Nephron progenitor cell (in vitro differentiated cells): ENCODE measurements at places on chromosomes 7 and 10.

- no peak for DNase-seq
Measured at GRCh38 chr7:139731802-139732470, 45.9 kb downstream of the HIPK2 start.

DNA sequence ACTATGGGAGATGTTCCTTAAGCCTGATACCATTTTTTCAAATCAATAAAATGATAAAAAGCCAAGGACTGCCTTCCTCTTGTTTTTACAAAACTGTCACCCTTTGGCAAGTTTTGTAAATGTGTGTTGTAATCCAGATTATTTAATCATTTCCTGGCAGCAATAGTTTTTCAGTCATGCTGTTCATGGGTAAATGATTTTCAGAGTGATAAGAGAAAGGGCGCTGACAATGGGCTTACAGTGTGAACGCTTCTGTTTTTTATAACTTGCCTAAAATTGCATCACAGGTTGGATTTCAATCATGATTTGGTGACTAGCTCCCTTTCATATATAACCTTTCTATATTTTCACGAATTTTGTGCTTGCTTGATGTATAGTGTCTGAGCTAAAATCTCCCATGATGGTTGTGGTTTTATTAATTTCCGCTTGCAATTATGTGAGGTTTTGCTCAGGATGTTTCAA lies 19.0 kb upstream of the DMBT1 start:
- DNase-seq = no peak

GRCh38 chr10:88466786-88467185 lies 116.3 kb downstream of the RNLS start:
- no peak for DNase-seq

- no peak for DNase-seq
Measured at GRCh38 chr7:70014472-70015177, 416.4 kb downstream of the AUTS2 start.

GRCh38 chr10:7033031-7033430 lies 377.8 kb downstream of the SFMBT2 start:
- no peak for DNase-seq

GRCh38 chr7:131071786-131072504 lies 255.7 kb upstream of the MKLN1 start:
- no peak for DNase-seq

GRCh38 chr7:69963393-69963792 lies 365.1 kb downstream of the AUTS2 start:
- DNase-seq = no peak

GRCh38 chr7:141544831-141545230 lies 6.4 kb upstream of the AGK start:
- no peak for DNase-seq

DNA sequence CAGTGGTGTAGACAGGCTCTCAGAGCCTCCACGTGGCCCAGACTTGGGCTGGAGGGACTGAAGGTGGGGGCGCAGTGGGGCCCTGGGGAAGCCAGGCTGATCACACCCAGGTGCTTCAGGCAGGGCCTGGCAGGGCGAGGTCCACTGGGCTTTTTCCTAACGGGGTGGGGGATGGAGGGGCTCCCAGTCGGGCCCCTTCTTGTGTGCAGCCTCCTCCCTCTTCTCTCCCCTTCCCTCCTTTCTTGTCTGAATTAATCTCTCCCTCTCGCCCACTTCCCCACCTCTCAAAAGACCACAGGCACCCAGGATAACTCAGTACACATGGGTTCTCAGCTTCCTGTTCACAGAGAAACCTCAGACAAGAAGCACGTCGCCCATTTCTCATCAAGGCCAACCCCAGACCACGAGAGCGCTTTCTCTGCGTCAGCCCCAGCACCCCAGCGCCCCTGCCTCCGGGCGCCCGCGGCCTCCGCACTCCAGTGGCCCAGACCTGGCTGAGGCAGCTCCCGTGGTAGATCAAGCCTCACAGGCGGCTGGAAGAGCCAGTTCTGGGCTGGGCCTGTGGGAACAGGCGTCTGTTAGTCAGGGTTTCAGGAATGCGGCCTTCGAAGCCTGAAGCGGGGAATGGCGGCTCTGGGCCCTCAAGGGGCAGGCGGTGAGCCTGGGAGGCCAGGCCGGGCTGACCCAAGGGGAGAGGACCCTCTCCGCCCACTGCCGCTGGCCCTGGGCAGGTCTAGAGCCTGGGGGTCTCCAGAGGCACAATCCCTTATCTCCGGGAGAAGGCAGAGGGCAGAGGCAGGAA lies 50.6 kb downstream of the PWWP2B start:
- peak; percentile 35 for DNase-seq

- no peak for DNase-seq
Measured at GRCh38 chr10:128245026-128245425, 118.8 kb upstream of the MKI67 start.

DNA sequence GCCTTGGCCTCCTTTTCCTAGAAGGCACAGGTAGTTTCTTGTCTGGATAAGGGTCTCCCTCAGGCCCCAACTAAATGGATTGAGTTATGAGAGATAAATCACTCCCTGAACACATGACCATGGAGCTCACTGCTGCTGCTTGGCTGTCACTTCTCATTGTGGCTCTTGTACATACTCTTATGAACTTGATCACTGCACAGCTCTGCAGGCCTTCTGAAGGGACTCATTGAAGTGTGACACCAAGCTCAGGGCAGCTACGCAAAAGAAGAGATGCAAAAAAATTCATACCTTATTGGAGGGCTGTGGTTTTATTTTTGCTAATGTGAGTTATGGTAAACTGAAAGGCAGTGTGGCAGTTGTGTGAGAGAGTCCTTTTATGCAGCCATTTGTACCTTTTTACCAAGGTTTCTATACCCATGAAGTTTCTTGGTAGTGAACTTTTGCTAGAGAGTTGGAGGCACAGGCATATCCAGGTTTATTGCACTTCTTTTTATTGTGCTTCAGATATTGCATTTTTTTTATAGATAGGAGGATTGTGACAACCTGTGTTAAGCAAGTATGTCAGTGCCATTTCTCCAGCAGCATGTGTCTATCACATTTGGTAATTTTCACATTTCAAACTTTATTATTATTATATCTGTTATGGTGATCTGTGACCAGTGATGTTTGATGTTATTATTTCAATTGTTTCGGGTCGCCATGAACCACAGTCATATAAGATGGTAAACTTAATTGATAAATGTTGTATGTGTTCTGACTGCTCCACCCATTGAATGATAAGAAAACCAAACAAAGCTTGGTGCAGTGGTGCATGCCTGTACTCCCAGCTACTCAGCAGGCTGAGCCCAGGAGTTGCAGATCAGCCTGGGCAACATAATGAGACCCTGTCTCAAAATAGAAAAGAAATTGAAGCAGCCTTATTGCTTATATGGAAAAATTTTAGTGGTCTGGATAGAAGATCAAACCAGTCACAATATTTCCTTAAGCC lies 100.6 kb downstream of the LRRC4 start:
- no peak for DNase-seq

- no peak for DNase-seq
Measured at GRCh38 chr10:118035354-118036005, 11.3 kb downstream of the RAB11FIP2 start.

DNA sequence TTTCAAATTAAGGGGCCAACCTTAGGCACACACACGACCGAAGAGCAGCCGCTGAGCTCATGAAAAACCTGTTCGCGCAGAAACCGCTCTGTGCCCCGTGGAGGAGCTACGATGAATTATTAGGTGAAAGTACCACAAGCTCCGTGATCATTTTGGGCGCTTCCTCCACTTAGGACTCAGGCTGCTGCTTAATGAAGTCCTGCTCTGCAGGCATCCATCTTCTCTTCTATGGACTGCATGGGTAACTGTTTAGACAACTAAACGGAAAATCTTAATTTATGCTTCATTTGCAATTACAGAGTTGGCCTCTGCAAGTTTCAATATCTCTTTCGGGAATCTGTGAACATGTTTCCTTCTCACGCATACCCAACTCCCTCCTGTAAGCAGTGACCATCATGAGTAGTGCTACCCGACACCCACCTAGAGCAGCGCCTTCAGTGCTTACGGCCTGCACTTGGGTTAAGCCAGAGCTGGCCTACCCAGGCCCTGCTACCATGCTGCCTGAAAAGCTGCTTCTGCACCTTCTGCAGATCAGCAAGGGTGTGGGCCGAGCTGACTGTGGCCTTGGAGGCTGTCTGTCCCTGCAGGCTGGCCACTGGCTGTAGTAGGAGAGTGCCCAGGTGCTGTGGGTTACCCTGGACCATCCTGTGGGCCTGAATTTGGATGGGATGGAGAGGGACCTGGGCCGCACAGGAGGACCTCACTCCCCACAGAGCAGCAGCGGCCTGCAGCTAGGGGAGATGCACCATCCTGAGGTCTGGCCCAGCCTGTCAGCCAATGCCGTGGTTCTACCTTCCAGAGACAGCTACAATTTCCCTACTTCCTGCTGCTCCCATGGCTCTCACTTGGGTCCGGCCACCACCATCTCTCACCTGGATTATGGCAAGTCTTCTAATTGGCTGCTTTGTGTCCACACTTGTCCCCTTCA lies 36.0 kb downstream of the GNA12 start:
- DNase-seq = no peak

- no peak for DNase-seq
Measured at GRCh38 chr10:123685260-123685659, 19.1 kb downstream of the GPR26 start.

GRCh38 chr7:151415375-151416105 lies 5.7 kb upstream of the WDR86 start:
- DNase-seq = no peak

DNA sequence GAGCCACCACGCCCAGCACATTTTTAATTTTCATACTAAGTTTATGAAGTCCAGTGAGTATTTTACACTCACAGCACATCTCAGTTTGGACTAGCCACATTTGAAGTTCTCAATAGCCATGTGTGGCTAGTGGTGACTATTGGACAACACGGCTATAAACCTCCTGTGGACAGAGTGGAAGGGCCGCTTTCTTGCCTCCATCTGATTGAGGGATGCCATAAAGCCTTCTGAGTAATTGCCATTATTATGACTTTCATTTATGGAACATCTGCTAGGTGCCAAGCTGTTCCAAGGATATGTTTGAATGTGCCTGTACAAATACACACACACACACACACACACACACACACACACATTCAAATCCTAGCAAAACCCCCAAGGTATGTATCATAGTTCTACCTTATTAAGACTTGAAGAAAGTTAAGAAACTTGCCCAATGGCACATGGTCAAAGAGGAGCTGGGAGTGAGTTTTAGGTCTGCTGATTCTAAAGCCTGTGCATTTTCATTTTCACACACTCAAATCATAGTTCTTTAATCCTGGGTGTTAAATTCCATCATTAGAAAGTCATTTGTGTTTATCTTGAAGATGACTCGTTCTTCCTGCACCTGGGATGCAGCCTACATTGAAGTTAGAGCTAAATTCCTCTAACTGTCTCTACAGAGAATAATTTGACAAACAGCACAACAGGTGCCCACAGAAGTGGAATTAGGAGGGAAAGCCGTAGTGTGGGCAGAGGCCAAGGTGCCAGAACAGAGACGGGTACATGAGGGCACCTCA lies 143.3 kb downstream of the PKD1L1 start:
- no peak for DNase-seq

DNA sequence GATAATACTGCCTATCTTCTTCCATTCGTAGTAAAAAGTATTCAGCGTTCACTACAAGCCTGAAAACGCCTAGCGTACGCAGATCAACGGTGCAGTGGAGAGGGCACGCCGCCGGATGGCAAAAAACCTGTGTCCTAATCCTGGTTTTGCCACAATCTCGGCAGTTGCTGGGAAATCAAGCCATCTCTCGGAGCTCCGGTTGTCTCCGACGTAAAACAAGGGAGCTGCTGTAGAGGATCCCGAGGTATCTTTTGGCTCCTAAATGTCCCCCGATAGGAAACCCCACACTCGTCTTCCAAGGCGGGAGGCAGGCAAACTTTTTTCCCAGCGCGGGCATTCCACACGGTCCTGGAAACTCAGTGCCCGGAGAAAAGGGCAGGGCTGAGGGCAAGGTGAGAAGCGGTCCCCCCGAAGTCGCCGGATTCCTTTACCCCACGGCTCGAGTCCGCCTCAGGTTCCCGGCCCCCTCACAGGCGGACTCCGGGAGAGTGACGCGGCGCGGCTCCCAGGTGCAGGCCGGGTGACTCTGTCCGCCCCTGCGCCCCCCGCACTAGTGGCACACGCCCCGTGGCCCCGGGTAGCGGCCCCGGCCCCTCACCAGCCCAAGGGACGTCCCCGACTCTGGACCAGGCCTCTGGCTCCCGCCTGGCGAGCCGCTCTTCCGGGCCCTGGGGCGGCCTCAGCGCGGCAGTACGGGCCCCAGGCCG lies 649 bp downstream of the IDE start:
- DNase-seq = peak; percentile 50

DNA sequence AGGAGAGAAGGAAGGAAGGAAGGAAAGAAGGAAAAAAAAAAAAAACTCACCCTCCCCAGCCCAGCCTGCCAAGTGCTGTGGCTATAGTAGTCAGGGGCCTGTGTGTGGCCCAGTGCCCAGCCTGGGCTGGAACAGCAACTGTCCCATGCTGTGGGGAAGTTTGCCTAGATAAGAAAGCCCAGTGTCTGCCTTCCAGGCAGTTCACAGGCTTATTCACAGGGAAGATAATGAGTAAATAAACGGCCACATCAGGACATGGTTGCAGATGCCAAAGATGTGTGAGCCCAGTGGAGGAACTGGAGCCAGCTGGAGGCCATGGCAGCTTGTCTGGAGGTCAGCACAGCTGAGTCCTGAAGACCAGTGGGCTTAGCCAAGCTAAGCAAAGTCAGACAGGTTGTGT lies 132.4 kb upstream of the FOXK1 start:
- no peak for DNase-seq

DNA sequence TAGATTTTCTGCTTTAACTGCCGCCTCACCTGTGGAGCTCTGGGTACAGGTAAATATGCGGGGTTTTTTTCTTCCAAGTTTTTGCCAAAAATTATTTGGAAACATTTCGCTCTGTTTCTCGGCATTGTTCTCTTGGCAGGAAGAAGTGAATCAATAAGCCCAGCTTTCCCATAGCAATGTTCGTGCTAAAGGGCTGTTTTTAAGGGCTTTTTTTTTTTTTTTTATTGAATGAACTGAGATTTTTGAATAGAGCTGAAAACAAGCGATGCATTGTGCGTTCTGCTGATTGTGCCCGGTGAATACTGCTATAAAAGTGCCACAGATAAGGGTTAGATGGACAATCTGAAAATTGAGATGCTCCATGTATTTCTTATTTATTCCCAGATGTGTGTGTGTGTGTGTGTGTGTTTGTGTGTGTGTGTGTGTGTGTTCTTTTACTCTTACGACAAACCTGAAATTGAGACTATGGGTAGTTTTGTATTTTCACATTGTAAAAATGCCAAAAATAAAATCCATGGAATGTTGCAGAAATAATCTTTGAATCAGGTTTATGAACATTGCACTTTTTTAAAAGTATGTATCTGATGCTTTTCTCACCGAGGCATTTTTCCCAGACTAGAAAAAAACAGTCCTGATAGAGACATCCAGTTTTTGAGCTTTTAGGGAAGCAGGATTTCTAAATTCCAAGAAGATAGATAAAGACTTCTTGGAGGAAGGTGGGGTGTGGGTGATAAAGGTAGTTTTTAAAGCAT lies 30.5 kb downstream of the KIAA1217 start:
- no peak for DNase-seq

- DNase-seq = peak; percentile 40
Measured at GRCh38 chr10:87734987-87735827, 75.5 kb downstream of the PAPSS2 start.
